Fibroblast of skin of left biceps (primary cell): ENCODE measurements at places on chromosomes 2 and 18.

GRCh38 chr2:23375448-23375847 is 9.5 kb upstream of the KLHL29 start:
- DNase-seq = no peak

GRCh38 chr2:197168705-197169104 is 141.9 kb downstream of the ANKRD44 start:
- no peak for DNase-seq

GRCh38 chr2:177753682-177754491 is 318.7 kb downstream of the PDE11A start:
- peak; percentile 65 for DNase-seq

GRCh38 chr2:13676269-13676668 is 956.2 kb upstream of the LRATD1 start:
- no peak for DNase-seq

DNA sequence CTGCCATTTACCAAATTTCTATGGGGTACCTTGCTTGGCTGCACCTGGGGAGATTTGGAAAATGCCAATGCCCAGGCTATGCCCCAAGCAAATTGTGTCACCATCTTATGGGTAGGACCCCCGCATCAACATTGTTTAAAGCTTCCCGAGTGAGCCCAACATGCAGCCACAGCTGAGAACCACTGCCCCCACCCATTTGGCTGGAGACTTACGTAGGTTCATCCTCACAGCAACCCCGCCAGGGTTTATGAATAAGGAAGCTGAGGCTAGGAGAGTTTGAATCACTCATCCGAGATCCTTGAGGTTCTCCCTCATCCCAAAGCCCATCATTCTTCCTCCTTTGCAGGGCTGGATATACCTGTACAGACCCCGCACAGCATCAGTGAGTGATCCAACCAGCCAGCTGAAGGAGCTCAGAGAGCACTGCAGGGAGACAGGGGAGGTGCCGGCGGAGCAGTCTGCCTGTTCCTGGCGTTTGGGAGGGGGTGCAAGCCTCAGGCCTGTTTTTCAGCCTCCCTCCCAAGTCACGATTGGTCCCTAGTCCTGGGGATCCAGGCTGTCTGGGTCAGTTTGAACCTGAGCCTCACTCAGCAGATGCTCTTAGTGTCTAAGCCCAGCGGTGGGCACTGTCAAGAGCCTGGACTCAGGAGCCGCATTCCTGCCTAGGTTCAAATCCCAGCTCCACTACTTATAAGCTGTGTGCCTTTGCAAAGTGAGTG is 164.9 kb downstream of the SMAD7 start:
- DNase-seq = no peak
